ENCODE measurements at places on chromosomes 3 and 15.
A peak's percentile ranks its signal among the peaks of the same experiment; 100 is the strongest.

GRCh38 chr3:69299344-69299743 lies 86.5 kb downstream of the FRMD4B start:
- DNase-seq = no peak
- no peaks in the 10 kb centered on the region for H3K27me3 ChIP-seq
- H3K27ac ChIP-seq = no peak overlapping the region
- no peak overlapping the region for H3K4me3 ChIP-seq

DNA sequence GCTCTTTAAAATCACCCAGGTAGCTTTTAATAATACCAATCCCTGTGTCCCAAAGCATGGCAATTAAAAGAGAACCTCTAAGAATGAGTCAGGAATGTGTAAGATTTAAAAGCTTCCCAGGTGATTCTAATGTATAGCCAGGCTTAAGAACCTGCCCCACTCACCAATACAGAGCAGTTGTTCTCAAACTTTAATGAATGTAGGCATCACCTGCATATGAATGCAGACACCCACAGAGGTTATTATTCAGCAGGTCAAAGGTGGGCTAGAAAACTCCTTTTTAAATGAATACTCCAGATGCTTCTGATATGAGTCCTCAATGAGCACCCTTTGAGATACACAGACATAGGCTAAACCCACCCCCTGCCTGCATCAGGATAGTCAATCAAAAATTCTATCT lies 298.1 kb upstream of the KCNMB2 start:
- DNase-seq = no peak
- no peaks in the 10 kb centered on the region for H3K4me1 ChIP-seq
- no peaks in the 10 kb centered on the region for H3K36me3 ChIP-seq
- no peak overlapping the region for H3K4me3 ChIP-seq

- no peak for DNase-seq
- peak overlapping the region; percentile 64 for H3K27ac ChIP-seq
Observed at GRCh38 chr3:124785973-124786372, 55.7 kb downstream of the UMPS start.

- no peak for DNase-seq
- H3K4me3 ChIP-seq = no peak overlapping the region
- H3K36me3 ChIP-seq = no peaks in the 10 kb centered on the region
- no peak overlapping the region for H3K27ac ChIP-seq
- no peaks in the 10 kb centered on the region for H3K4me1 ChIP-seq
Observed at GRCh38 chr15:98155356-98155755, 194.9 kb downstream of the ARRDC4 start.

Measured in esophagus muscularis mucosa (tissue), 4 donors.